Fibroblast of skin of scalp (primary cell): ENCODE measurements at places on chromosomes 7 and 10.

DNA sequence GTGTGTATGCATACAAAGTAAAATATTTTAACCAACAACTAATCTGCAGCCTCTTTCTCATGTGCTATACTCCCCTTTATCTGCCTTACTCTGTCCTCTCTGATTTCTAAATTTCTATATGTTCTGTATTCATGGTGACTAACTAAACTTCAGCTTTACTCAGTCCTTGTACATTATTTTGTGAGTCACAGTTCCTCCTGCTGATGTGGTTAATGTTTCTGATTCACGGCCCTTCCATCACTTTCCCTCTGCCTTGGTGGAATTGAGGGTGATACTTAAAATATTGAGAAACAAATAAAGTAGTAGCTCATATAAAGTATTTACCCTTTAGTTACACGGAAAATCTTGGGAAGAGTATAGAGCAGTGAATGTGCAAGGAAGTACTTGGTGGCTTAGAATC, 899.1 kb upstream of the ZWINT start:
- no peak for DNase-seq

DNA sequence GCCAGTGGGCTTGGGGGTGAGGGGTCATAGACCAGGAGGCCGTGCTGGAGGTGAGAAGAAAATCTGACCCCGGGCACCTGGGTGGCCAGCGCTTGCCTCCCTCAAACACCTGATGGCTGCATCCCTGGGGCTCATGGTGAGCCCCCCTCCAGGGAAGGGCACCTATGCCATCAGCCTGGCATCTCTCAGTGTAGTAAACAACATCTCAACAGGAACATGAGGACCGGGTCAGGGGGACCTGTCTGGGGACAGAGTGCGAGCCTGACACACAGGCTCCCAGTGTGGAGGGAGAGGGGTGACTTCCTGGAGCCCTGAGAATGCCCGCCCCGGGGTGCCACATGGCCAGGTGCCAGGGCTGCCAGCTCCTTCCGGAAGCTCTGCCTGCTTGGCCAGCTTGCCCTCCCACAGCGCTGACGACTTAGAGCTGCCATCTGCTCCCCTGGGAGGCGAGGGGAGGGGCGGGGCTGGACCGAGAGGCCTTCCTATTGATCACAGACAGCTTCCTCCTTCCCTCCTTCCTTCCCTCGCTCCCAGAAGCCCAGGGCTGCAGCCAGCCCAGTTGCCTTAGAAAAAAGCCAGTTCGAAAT, 12.3 kb downstream of the STX1A start:
- DNase-seq: peak; percentile 69

DNA sequence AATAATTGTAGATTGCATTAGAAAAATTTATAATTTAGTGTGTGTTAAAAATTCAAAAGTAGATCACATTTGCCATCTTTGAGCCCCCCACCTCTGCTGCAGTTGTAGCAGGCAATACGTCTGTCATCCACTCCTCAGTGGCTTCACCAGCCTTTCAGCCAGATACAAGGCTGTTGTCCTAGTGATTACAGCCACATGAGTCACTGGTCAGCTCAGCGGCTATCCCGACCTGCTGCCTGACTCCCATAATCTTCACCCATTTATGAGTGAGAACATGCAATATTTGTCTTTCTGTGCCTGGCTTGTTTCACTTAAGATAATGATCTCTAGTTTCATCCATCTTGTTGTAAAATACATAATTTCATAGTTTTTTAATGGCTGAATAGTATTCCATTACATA, 9.2 kb downstream of the OR2A5 start:
- no peak for DNase-seq

DNA sequence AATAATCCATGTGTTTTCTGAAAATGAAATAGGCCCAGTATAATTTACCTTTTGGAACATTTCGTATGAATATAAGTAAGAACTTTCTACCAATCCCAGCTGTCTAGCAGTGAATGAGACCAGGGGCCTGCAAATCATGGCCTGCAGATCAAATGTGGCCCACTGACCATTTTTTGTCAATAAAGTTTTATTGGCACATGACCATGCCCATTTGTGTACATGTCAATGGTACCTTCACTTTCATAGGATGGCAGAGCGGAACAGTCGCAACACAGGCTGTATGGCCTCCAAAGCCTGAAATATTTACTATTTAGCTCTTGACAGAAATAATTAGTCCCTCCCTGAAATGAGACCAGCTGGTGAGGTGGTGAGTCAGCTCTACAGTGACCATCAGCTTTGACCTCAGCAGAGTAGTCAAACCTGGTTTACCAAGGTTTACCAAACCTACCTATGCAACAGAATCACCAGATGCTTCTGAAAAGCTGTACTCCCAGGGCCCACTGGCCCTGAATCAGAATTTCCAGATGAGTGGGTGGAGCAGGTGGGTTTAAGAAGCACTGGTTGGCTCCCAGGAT, 13.8 kb upstream of the C10orf90 start:
- no peak for DNase-seq

GRCh38 chr7:96303105-96303685, 18.7 kb downstream of the SLC25A13 start:
- no peak for DNase-seq

GRCh38 chr10:118106426-118106825, 59.7 kb upstream of the RAB11FIP2 start:
- DNase-seq: peak; percentile 49

DNA sequence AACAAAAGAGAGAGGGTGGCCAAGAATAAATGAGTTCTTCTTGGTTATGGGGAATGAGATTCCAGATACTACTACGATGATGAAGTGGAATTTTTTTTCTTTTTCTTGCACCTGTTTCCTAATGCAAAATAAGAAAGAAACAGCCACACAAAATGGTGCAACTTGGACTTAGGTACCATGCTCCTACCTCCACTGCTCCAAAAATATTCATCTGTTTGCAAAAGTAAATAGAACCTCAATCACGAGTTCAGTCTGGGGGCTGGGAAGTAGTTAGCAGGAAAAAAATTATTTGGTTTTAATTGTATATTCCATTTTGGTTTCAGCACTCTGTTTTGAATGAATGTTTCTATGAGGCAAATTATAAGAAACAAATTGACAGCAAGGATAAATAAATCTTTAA, 73.5 kb downstream of the SLC25A13 start:
- no peak for DNase-seq

GRCh38 chr10:93357680-93358079, 124.5 kb downstream of the MYOF start:
- peak; percentile 45 for DNase-seq

DNA sequence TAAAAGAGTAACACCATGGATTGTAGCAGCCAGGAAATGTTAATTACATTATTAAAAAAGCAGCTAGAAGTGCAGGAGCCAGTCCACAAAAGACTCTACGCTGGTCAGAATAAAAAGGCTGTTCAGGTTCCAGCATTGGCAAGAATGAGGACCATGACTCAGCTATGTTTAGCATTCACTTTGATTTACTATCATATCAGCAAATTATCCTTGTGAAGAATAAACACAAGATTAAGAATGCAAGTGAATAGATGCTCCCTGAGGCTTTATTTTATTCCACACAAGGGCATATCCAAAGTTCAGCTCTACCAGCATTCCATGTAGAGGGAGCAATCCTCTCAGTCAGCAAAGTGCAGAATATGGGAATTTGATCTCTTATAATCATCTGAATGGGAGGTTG, 13.6 kb downstream of the DGKB start:
- no peak for DNase-seq

- no peak for DNase-seq
These were observed 1197.8 kb upstream of the SORCS1 start for GRCh38 chr10:108362296-108362695.

- DNase-seq: peak; percentile 43
These were observed 128.9 kb downstream of the CELF2 start for GRCh38 chr10:11146402-11147171.

GRCh38 chr7:128255271-128255670, 14.2 kb downstream of the LEP start:
- DNase-seq: no peak

- DNase-seq: no peak
These were observed 48.8 kb downstream of the MDFIC start for GRCh38 chr7:114970732-114971131.

GRCh38 chr10:10702211-10702610, 315.5 kb upstream of the CELF2 start:
- DNase-seq: no peak

DNA sequence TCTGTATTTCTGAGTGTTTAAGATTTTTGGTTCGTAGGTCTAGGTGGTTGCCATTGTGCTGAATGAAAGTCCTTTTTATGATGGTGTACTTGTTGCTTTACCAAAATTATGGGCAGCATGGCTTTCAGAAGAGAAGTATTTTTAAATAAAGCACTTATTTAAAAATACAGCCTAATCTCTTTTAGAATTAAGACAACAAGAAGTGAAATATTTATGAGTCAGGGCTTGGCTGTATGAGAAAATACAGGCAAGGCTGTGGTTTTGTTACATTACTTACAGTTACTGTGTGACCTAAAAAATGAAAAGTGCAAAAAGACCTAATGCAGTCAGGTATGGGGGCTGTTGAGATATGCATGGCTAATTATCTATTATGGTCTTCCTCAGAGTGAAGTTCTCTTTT, 185.2 kb upstream of the PPP1R3A start:
- DNase-seq: peak; percentile 27

GRCh38 chr10:97494151-97494550, 4.1 kb downstream of the MMS19 start:
- DNase-seq: no peak

DNA sequence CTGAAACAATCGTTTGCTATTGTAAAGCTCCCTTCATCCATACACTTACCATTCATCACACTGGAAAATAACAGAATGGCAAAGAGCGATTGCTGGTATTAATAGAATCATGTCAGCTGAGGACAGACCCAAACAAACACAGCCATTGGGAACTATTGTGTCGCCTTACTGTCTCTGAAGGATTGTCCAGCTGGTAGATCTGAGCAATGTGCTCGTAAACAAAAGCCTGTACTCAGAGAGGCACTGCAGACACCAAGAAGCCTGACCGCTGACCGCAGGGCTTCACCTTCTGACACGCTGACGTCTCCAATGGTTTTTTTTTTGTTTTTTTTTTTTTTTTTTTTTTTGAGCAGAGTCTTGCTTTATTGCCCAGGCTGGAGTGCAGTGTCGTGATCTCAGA, 151.0 kb upstream of the FRMD4A start:
- no peak for DNase-seq

- DNase-seq: no peak
These were observed 27.7 kb downstream of the RNF32 start for GRCh38 chr7:156668130-156668741.

DNA sequence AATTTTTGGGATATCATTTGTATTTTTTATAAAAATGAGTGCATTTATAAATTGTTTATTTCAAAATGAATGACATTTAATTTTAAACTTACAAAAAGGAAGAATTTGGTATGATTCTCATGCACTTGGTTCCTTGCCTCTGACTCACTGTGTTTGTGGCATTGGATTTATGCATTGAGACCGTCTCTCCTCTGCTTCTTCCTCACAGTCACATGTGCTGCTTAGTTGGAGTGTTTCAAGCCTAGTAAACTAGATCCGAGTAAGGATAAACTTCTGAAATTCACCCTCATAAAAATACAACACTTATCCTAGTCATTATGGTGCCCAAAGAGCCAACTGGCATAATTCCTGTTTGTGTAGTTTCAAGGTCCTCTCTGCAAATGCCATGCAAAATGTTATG, 19.1 kb upstream of the FZD8 start:
- DNase-seq: no peak

GRCh38 chr7:147089608-147090007, 973.0 kb downstream of the CNTNAP2 start:
- DNase-seq: no peak

GRCh38 chr10:121740069-121740468, 141.8 kb upstream of the FGFR2 start:
- DNase-seq: no peak

DNA sequence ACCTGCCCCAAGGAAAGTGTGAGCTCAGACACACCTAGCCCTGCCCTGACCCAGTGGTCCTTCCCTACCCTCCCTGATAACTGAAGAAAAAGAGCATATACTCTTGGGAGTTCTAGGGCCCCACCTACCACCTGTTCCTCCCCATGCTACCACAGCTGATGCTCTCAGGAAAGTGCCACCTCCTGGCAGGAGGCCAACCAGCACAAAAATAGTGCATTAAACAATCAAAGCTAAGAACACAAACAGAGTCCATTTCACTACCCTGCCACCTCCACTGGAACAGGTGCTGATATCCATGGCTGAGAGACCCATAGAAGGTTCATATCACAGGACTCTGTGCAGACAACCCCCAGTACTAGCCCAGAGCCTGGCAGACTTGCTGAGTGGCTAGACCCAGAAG, 288.6 kb upstream of the PHF14 start:
- DNase-seq: no peak

GRCh38 chr10:86648704-86649427, 5.5 kb upstream of the OPN4 start:
- DNase-seq: peak; percentile 89

DNA sequence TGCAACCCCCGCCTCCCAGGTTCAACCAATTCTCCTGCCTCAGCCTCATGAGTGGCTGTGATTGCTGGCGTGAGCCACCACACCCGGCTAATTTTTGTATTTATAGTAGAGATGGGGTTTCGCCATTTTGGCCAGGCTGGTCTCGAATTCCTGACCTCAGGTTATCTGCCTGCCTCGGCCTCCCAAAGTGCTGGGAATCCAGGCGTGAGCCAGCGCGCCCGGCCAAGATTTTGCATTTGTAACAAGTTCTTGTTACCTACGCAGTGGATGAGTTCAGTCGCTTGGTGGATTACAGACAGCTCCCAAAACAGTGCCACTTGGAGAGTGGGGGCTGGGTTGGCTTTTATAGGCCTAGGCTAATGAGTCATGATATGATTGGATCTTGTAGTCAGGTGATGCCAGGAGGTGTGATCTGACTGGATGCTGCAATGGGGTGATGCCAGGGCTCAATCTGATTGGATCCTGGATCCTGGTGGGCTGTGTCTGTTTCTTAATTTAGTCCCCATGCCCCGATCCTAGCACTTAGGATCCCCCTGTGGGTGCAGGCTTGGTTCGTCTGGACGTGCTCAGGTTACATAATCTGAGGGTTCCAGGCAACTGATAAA, 20.3 kb downstream of the SBDS start:
- peak; percentile 9 for DNase-seq

GRCh38 chr7:130940326-130940725, 206.3 kb upstream of the KLF14 start:
- no peak for DNase-seq

DNA sequence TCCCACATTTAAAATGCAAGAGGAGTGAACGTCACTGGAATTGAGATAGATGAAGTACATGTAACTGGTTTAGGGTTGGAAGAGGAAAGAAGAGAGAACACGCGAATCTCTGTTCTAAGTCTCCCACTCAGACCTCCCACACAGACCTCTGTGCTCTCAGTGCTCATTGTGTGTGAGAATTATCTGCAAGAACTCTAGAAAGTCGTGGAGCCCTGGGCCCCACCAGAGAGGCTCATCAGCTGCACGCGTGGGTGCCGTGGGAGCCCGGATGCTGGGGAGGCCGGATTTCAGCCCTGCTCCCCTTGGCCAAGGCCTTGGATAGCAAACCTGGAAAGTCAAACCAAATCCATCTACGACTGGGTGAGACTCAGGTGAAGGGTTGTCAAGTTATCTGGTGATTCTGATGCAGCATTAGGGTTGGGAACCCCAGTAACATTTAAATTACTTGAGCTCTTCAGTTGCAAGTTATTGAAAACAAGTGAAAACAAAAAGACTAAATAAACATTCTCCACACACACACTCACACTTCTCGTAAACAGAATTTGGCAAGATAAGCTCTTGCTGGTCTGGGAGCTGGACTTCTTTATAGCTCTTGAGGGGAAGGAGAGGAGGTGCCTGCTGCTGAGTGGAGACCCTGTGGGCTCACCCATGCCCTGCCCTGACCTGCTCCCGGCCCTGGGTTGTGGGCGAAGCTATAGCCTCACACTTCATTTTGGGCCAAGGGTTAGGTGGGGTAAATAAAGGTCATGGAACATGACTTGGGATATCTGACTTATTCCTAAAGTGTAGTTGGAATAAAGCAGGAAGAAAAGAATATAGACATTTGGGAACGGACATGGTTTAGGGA, 250.3 kb downstream of the ADARB2 start:
- DNase-seq: no peak
